ENCODE measurements at places on chromosomes 5 and 9. TPM values are rescaled to one million over a fixed set of nuclear protein-coding genes. Genes with fewer than 3 reads are reported as not detected.

SCAMP1 gene
- 25.6 TPM for total RNA-seq

SPOUT1 gene
- total RNA-seq, result 38.3 TPM

PCDHA1 gene
- total RNA-seq, result 0.15 TPM

MTREX gene
- 34.9 TPM for total RNA-seq

NUTM2F gene
- not detected for total RNA-seq

OR1Q1 gene
- total RNA-seq, result not detected

IL9 gene
- total RNA-seq, result not detected

PCDHA10 gene
- total RNA-seq, result 0.03 TPM

PCDHB11 gene
- 0.11 TPM for total RNA-seq

PCDHGC4 gene
- total RNA-seq, result not detected

MVB12B gene
- 5.8 TPM for total RNA-seq

SNCAIP gene
- not detected for total RNA-seq

CAAP1 gene
- 20.2 TPM for total RNA-seq

Data from A549 treated with GW870086 at 1 μM for 4 hours (cell line).